NCI-H2029 (cell line): ENCODE measurements at places on chromosomes 2 and 18.

GRCh38 chr18:26548415-26549262 is at the start of gene KCTD1:
Gene KCTD1, minus strand, starts transcription at chr18:26548553. Its CDS starts 17 bp downstream, at chr18:26548536.
- DNase-seq = peak; percentile 74

DNA sequence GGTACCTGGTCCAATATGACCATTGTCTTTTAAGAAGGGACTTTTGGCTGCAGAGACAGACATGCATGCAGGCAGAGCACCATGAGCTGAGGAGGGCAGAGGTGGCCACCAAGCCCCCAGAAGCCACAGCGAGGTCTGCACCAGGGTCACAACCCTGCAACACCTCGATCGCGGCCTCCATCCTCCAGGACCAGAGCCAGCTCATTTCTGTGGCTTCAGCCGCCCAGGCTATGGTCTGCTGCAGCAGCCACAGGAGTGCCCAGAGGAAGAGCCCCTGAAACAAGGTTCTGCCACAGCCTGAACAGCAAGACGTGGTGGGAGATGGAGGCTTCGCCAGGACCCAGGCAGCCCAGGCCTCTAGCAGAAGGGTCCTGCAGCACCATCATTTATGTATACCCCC is 53.9 kb downstream of the ANKMY1 start:
- DNase-seq = no peak

DNA sequence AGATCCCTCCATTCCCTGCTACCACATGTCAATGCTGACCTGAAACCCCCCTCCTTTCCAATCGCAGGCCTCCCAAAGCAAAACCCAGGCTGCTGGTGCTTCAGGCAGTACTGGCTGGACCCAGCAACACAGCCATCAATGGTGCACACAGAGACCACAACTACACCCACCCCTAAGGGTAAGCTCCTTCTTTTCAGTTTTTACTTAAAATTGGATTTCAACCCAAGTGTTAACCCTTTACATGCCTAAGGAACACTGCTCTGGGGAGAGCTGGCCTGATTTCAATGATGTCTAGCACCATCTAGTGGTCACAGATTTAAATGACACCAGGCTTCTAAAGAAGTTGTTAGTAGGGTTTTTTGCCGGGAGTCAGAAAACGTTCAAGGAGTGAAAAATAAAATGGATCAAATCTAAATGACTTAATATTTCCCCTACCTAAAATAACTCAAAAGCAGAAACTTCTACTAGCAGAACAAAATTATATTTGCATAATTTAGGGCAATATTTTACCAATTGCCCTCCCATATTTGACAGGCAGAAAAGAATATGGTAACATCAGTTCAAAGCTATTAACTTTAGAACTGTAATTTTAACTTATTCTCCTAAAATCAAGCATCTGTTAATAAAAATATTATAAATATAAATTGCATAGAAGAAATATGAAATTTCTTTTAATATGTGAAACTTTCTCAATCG is 24.6 kb downstream of the FECH start:
- peak; percentile 15 for DNase-seq

GRCh38 chr18:48044944-48045343 is 114.5 kb upstream of the SMAD2 start:
- no peak for DNase-seq

DNA sequence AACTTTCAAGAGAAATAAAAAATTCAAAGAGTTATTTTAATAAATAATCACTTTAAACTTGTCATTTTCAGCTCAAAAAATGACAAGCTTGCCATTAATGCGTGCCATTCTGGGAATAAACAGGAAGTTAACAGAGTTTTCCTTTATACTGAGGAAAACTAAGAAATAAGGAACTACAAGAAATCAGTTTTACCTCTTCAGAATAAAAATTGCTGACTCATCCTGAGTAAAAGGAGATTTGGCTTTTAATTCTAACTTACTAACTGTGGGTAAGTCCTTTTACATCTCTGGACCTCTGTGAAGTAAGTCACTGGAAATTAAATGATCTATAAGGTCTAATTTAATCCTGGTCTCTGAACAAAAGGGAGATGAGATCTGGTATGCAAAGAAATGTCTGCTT is 16.1 kb downstream of the CEBPZ start:
- DNase-seq = no peak

DNA sequence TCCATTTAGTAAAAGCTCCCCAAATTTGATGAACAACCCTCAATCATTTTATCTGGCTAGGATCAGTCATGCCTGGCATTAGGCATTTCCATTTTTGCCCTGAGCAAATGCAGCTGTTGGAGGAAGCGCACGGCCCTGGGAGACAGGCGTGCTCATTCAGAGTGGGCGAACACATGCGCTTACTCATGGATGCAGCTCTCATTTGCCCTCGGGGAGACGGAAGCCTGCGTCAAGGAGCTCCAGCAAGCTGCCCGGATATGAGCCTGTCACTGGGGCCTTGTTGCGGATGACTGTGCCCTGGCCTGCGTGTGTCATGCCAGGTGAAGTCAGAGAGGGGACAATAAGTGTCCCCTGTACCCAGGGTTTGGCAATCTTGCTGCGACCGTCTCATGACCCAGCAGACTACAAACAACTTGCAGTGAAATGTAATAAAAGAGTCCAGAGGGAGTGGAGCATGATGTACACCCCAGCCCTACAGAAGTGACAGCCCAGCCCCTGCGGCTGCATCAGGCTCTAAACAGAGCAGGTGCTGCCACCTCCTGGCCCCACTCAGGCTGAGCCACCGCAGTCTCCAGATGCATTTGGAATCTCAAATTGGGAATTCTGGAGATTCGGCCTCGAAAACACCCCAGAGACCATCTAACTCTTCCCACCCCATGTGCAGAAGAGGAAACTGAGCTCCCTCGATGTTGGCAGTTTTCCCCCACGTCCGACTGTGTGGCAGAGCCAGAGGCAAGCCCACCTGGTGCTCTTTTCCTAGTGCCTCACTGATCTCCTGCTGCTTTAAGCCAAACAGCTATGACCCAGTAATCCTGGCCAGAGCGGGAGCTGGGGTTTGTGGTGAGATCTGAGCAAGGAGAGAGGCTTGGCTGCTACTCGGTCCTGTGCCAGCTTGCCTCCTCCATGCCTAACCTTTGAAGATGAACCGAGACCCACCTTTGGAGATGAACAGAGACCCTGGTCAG is 105.0 kb upstream of the ALK start:
- DNase-seq = no peak
